Activated naive CD4-positive, alpha-beta T cell treated with anti-CD3 and anti-CD28 coated beads, Interleukin-2, amount 10 ng/mL, durations not matched to agents 7 days and 5 days (primary cell): ENCODE measurements at places on chromosomes 13 and 19.

GRCh38 chr13:72507416-72508199 lies 219.8 kb downstream of the MZT1 start:
- DNase-seq = no peak

DNA sequence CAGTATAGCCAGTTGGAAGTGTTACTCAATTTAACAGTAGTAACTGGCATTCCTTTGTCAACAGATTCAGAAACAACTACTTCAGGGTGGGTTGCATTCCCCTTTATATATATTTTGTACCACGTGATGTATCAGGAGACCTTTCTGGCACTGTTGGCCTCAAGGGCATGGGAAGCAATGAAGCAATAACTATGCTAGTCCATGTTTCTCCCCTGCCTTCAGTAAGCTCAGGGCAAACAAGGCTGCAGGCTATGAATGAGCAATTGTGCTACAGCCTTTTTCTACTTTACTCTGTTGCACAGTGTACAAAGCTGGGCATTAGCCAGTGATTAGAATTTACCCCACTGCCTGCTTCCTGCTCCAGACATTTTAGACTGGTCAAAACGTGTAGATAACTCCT lies 348.8 kb downstream of the GPC5 start:
- DNase-seq = no peak

DNA sequence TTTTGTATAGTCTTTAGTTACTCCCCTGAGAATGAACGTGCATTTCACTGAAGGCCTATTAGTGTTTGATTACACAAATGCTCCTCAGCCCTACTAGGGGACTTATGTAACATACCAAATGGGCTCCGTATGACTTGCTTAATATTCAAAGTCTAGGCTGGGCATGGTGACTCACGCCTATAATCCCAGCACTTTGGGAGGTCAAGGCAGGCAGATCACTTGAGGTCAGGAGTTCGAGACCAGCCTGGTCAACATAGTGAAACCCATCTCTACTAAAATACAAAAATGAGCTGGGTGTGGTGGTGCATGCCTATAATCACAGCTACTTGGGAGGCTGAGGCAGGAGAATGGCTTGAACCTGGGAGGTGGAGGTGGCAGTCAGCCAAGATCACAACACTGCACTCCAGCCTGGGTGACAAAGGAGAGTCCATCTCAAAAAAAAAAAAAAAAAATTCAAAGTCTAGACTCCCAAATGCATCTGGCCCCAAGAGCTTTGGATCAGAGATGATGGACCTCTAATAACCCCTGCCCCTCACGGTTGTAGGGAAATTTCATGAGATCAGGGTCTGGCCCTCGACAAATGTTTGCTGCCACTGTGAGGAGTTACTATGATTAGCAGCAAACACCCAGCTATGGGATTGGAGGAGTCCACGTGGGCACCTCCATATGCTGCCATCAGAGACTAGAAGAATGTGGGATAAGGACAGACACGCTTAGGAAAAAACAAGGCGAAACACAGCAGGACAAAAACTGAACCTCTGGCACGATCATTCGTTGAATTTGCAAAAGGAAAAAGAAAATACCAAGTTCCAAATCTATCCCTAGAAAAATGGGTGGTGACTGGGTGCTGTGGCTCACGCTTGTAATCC lies 4.6 kb downstream of the FBXO17 start:
- DNase-seq = no peak

DNA sequence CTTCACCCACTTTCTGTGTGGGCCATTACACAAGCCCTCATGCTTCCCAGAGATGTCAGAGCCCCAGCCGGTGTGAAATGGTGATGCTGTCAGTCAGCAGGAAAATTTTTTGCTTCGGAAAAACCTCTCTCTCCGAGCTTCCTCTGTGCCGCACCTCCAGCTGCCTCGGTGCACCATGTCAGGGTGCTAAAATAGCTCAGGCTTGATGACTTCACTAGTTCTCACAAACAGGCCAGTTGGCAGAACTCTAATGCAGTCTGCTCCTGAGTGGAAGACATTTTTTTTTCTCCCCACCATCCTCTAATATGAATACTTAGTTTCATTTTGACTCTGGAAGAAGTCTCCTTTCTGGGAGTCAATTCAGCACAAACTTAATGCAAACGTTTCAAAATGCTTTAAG lies 71.3 kb downstream of the KLF12 start:
- peak; percentile 40 for DNase-seq

DNA sequence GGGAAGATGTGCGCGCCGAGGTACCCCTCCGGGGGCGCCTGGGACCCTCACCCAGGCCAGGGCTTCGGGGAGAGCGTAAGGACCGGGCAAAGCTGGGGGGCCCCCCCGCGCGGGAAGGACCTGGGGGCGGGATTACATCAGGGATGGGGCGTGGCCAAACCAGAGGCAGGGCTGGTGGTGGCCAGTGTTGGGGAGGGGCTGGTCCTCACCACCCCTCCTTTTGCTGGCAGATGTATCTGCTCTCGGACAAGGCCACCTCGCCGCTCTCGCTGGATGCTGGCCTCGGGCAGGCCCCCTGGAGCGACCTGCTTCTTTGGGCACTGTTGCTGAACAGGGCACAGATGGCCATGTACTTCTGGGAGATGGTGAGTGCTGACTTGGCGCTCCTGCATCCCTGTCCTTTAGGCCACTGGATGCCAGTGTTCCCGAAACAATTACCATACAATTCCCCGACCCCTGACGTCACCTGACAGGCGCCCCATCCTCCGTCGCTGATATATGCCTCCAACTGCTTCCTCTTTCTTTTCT lies 25.3 kb downstream of the TRPM4 start:
- DNase-seq = no peak

DNA sequence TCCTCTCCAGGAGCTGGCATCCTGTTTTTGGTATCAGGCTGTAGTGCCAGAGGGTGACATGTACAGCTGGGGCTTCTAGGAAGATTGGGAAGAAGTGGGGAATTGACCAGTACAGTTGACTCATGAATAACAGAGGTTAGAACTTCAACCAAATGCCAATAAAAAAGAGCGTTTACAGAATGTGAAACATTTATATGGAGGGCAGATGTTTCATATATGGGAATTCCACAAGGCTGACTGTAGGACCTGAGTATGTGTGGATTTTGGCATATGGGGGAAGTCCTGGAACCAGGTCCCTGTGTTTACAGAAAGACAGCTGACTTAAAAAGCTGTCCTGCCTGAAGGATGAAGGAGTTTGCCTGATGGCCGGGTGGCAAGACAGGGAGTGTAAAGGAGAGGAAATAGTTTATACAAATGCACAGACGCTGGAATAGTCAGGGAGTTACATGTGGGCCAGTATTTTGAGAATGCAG lies 5.2 kb downstream of the CHAMP1 start:
- no peak for DNase-seq

DNA sequence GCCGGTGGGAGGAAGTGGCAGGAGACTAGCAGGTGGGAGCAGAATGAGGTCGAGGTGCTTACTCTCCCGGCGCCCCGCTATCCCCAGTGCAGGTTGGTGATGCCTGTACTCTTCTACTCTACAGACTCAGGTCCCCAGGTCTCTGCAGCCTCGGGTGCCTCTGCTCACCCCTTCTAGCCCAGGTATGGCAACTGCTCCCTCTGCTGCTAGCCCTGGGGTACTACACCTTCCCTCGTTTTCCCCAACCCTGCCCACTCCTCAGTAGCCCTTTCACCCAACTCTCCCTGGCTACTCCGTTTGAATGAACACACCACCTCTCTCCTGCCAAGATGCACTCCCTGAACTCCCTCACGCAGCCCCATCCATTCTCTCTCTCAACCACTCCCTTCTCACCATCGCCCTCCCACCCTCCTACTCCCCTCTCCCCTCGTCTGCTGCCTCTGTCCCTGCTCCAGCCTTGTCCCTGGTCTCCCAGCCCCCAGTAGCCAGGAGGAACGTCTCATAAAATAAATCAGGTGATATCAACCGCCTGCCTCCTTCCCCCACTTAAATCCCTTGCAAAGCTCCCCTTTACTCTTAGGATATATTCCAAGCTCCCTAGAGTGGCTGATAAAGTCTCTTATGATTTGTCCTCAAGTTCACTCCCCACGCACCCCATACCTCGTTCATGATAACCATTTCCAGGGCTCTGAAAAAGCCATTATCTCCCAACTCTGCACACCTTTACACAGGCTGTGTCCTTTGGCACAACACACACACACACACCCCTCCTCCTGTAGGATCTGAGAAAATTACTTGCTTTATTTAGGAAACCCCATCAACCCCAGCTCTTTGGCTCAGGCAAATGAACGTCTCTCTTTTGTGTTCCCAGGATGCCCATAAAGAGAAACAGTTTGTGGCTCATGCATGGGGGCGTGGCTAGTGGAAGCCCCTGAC lies 8.2 kb upstream of the MEIS3 start:
- DNase-seq = peak; percentile 82

- no peak for DNase-seq
These were observed 476.2 kb downstream of the KLF12 start for GRCh38 chr13:73657821-73658540.

DNA sequence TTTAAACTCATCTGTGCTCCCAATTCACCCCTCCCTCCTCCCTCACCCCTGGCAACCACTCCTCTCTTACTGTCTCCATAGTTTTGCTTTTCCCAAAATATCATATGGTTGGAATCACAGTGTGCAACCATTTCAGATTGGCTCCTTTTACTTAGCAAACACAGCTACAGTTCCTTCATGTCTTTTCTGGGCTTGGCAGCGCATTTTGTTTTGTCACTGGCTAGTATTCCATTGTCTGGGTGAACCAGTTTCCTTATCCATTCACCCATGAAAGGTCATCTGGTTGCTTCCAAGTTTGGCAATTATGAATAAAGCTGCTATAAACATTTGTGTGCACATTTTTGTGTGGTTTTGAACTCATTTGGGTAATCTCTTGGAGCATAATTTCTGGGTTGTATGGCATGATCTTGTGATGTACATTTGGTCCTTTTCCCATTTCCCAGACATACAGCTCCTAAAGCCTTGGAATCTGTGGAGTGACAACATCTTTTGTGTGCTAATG lies 23.9 kb upstream of the GAS6 start:
- DNase-seq = no peak

- no peak for DNase-seq
These were observed 1230.7 kb downstream of the PCDH9 start for GRCh38 chr13:65999411-65999810.

DNA sequence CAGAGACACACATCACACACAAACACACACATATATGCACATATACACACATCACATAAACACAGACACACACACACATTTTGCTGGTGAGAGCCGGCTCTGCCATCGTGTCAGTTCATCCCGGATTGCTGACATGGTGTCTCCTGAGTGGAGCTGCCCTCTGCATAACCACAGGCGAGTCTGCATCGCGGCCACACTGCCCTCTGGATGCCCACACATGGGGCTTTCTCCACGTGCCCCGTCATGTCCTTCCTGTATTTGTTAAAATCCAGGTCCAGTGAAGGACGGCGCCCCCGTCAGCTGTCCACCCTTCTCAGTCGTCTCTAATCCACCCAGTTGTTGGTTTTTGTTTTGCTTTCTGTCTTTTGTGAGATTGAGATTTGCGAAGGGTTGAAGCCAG lies 52.6 kb upstream of the F7 start:
- no peak for DNase-seq

DNA sequence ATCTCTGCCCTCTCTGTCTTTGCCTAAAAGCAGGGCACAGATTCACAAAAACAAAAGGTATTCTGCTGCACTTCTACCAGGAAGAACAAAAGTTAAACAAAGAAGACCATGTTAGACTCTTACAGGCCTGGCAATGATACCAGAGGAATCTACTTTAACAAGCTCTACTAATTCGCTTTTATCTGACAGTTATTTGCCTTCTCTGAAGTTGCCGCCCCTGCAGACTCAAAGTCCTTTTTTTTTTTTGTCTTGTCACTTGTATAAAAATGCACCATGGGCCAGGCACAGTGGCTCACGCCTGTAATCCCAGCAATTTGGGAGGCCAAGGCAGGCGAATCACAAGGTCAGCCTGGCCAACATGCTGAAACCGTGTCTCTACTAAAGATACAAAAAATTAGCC lies 176.5 kb upstream of the UBL3 start:
- no peak for DNase-seq

DNA sequence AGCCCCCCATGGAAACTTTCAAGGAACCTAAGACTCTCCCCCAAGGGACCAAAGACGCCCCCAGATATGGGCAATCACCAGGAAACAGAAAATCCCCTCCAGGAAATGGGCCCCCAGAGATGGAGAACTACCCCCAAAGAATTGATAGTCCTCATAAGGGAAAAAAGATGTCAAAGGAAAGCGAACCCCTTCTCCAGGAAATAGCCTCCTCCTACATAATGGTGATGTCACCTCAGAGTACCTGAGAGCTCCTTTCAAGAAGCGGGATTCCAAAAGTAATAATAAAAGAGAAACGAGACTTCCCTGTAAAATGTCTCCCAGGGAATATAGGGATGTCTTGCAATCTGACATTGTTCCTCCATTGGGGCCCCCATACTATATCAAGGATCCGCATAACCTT lies 1.1 kb downstream of the CDKN2D start:
- DNase-seq = no peak

DNA sequence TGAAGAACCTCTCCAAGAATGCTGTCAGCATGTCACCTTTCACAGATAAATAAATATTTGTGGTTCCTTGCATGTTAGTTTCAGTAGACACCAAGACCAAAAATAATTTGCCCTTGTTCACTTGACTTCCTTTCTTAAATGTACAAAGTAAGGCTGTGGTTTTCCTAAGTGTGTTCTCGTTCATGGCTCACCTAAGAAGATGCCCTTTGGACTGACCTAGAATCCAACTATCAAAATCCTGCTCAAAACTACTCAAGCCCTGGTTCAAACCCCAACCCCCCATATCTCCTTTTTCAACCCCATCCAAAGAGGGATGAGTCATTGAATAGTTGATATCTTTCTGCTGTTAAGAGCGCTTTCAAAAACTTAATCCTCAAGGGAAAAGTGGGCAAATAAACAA lies 247.8 kb upstream of the ZNF507 start:
- DNase-seq = no peak

GRCh38 chr13:29749401-29750182 lies 100.8 kb downstream of the UBL3 start:
- DNase-seq = no peak

- DNase-seq = no peak
These were observed 20.1 kb upstream of the ZNRF4 start for GRCh38 chr19:5434970-5435641.

GRCh38 chr13:113533161-113533840 lies 42.8 kb upstream of the DCUN1D2 start:
- no peak for DNase-seq

DNA sequence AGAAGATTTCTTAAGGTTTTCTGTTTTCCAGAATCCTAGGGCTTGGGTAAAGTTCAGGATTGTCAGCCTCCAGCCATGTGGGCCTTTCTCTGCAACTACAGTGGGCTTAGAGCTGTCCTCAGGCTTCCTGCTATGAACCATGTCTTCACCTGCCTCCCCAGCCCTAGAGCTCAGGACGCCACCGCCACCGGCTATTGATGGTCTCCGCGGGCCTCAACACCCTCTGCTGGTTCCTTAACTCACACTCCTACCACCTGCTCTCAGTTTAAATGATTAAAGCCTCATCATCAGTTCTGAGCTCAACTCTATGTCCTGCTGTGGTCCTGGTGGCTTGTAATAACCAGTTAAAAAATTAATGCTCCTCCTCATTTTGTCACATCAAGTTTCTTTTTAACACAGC lies 221.0 kb downstream of the EFNB2 start:
- DNase-seq = no peak

- no peak for DNase-seq
These were observed 687.1 kb downstream of the PCDH17 start for GRCh38 chr13:58318495-58319167.
